Stimulated activated CD4-positive, alpha-beta T cell treated with anti-CD3 and anti-CD28 coated beads, Interleukin-4, amount 100 ng/mL, for 4 hours (primary cell): ENCODE measurements at places on chromosomes 1 and 21.

DNA sequence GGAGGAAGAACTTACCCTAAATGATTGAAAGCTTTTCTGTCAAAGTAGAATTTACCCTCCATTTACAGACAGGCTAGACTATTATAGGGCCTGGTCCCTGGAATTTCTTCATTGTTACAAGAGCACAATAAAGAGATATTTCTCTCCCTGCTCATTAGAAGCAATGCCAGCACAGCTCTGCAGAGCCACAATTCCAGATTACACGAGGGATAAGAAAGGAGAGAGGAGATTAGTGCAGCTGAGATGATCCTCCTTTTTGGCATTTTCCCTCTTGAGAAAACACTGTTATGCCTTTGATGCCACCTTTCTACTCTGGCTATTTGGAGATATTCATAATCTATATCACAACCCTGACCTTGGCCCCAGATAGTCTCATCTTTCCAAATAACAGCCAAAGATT lies 1119.5 kb upstream of the TMPRSS15 start:
- DNase-seq: no peak

- no peak for DNase-seq
These were observed at the start of gene SLC16A4 for GRCh38 chr1:110390692-110391245. SLC16A4 (minus strand) TSS chr1:110391026; CDS start chr1:110389323, 1,703 bp downstream.

- no peak for DNase-seq
These were observed 319.8 kb upstream of the SPAG17 start for GRCh38 chr1:118504867-118505266.

- DNase-seq: no peak
These were observed 1.4 kb upstream of the ARF1 start for GRCh38 chr1:228081144-228081543.

DNA sequence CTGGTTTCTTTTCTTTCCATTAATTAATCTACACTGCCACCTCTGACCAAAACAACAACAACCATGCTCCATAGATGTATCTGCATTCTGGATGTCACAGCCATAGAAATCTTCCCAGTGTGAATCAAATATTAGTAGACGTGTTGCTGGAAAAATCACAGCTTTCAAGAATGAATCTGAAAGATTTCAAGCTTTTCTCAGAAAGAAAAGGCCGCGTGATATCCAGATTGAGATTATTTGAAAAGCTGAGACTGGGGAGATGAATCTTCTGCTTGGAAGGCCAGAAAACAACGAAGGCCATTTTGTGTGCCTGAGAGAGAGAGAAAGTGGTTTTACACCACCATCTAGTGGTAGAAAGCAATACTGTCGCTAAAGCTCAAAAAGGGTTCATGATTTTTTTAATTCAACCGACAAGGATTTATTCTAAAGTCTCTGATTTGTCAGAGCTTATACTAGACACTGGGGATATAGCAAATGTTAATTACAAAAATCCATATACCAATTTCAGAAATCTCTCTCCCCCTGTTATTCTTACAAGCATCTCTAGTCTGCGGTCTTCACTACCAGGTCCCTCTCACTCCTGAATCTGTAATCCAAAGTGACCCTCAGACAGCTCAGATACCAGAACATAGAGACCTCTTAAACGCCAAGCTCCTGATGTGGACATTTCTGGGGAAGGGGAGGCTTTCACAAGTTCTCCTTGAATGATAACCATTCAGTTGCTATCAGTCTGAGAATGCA lies 87.5 kb upstream of the SGIP1 start:
- no peak for DNase-seq
